Activated CD4-positive, alpha-beta T cell treated with anti-CD3 and anti-CD28 coated beads, Interleukin-2, amount 50 U/mL, for 24 hours (primary cell): ENCODE measurements at places on chromosomes 13 and 19.

DNA sequence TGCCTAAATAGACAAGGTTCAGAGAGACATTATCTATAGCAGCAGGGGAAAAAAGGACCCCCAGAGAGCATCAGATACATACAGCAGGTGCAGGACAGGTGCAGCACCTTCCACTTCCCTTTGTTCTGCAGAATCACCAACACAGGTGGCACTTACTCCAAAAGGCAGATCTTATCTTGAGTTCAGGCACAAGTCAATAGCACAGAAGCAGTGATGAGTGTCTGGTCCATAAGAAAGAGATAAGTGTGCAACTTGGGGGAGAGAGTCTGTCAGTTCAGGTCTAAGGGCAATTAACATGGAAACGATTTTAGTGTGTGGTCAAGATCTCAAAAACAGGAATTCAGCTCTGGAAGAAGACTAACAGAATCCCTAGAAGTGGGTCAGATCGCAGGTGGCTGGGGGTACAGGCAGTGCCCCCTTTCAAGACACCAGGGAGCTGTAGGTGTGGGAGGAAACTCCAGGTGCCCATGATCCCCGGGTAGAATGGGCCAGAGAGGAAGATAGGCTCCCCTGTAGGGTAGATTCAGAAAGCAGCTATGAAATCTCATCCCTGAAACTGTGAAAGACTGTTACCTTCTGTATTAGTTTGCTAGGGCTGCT lies 40.6 kb downstream of the TNFSF11 start:
- DNase-seq = no peak

- DNase-seq = no peak
These were observed 62.8 kb downstream of the WDFY2 start for GRCh38 chr13:51647067-51647466.

DNA sequence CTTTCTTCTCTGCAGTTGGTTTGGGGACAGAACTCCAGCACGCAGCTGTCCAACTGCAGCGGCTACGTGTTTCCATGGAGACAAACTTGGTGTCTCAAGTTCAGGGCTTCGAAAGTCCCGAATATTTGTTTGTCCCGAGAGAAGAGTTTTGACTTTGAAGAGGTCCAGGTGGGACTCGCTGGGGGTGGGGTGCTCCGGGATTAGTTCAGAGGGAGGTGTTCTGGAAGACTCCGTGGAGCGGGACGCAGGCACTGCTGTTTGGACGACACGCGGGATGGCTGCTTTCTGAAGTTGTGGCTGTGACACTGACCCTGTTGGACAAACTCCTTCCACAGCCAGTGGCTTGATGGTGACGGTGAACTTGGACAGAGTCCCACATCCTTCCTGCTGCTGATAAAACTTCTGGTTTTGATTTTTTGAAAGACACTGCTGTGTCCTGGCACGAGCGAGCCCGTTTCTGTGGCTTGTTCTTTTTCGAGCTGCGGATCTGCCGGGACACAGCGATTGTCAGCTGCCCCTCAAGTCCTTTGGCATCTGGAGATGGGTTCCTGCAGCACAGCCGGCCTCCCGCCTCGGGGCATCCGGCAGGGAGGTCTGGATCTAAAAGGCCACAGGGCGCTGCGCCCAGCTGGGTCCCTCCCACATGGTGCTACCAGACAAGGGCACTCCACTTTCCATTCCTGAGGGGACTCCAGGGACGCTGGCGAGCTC lies 15.9 kb upstream of the RANBP3 start:
- DNase-seq = no peak

DNA sequence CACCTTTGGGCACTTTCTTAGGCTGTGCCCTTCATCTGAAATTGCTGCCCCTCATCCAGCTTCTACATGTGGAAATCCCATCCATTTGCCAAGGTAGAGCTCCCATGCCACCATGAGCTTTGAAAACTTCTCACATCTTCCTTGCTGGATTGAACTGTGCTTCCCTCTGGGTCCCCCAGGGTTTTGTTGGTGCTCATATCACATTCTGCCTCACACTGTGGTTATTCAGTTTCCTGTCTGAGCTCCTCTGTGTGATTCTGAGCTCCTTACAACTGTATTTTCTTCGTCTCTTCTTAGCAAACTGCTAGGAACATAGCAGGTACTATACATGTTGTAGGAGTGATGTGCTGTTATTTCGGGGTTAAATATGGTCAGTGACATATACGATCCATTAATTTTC lies 74.9 kb upstream of the KL start:
- no peak for DNase-seq

GRCh38 chr13:29454931-29455481 lies 140.5 kb downstream of the SLC7A1 start:
- no peak for DNase-seq

- DNase-seq = peak; percentile 65
These were observed 36.3 kb downstream of the ELF1 start for GRCh38 chr13:40982772-40983171.

GRCh38 chr13:98060282-98060681 lies 82.6 kb upstream of the FARP1 start:
- no peak for DNase-seq

GRCh38 chr19:43371909-43372308 lies 18.4 kb downstream of the CD177 start:
- DNase-seq = no peak

DNA sequence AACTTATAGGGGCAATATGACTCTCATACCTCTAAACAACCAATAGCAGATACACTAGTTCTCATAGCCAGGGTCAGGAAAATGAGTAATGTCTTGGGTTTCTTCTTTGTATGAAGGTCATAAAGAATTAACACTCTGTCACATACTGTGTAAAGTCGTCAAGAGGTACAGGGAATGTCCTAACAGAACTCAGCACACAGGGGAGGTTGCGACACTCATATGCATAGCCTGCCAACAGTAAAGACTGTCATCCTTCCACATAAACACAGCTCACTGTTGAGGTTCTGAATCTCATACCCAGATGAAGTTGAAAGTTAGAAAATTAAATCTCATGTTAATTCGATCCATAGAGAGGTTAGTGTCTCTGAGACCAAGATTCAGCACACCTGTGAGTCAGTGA lies 34.2 kb upstream of the ZNF254 start:
- no peak for DNase-seq

GRCh38 chr19:54002495-54003315 lies 11.3 kb downstream of the CACNG6 start:
- DNase-seq = no peak

GRCh38 chr19:57682226-57682766 lies 519 bp downstream of the ZNF551 start:
- DNase-seq = no peak

GRCh38 chr19:10812902-10813404 lies 23.1 kb downstream of the TMED1 start:
- no peak for DNase-seq

GRCh38 chr13:97018029-97018819 lies 23.9 kb upstream of the OXGR1 start:
- DNase-seq = peak; percentile 26

DNA sequence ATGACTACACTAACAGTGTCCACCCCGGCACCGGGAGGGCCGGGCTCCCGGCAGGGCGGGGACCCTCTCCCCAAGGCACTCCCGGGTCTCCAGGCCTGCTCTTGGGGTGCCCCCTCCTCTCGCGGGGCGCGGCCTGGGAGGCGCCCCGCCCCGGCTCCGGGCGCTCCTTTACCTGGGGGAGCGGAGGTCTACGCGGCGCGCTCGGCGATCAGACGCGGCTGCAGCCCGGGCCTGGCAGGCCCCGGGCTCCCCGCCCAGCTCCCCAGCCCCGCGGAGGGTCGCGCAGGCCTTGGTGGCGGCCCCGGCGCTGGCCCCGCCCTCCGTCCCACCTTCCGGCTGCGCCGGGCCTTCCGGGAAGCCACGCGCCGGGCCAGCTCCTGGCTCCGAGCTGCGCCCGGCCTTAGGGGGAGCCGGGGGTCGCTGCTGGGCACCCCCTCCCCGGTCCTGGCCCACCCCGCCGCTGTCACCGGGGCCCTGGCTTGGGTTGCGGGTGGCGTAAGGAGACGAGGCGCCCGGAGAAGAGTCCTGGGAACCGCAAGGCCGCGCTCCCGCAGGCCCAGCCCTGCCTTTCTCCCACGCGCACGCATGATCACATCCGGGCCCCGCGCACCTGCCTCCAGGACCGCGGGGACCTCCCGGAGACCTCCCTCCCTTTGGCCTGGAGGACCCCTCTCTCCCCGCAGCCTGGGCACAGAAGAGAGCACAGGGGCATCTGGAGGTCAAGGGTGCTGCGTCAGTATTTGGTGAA lies at the start of gene C19orf12:
TSS of gene C19orf12 (minus strand) at position 309 of the 748 bp plus-strand sequence. CDS start 6,848 bp downstream, outside the sequence.
- DNase-seq = peak; percentile 54

DNA sequence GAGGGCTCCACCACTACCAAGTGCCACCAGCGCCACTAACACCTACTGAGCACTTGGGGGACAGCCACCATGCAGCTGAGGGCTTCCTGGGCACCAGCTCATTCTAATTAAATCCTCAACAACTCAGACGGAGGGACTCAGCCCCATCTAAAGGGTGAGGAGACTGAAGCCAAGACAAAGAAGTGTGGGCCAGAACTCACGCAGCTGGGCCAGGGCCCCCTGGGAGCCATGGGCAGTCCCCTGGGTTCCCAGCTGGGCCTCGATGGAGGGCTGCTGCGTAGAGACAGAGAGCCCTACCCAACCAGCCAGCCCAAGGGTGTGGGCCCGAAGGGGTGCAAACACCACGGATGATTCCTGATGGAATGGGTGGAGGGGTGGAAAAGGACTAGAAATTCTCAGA lies 12.8 kb upstream of the PRKD2 start:
- no peak for DNase-seq

DNA sequence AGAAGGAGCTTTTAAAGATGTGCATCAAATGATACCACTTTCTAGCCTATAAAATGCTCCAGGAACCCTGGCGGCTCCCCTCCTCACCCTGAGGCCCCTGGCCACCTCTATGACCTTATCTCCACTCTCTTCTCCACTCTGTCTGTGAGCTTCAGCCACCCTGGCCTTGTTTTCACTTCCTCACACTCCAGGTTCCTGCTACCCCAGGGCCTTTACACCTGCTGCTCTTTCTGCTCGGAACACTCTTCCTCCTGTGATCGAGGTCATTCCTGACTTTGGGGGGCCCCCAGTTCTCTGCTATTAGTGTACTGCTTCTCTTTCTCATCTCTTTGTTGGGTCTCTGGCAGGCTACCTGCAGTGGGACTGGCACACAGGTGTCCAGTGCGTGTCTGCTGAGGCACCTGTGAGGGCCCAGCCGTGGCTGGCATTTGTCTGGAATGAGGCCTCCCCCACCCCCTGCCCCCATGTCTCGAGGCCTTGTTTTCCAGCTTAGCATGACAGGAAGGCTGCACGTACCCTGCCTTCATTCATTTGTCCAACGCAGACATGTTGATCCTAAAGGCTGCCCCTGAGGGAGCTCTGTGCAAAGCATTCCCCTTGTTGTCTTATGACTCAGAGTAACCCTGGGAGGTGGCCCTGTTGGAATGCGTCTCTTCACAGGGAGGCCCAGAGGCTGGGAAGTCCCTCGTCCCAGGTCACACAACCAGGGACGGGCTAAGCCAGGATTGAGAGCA lies 2.3 kb downstream of the DDA1 start:
- DNase-seq = no peak

- no peak for DNase-seq
These were observed 12.5 kb downstream of the POLR1D start for GRCh38 chr13:27634231-27634630.

DNA sequence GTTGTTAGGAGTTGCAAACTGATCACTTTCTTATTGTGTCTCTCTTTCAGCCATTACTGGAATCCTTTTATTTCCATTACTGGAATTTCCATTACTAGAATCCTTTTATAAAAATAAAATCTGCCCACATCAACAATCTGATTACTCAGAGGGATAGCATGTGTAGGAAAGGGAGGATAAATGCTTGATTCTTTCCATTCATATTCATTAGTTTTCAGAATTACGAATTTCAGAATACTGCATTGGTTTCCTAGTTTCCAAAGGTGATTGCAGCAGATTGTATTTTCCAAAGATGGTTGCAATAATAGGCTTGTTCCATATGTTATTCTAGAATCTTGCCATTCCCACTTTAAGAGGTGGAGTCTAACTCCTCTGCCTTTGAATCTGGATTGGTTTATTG lies 37.1 kb downstream of the ZNF146 start:
- DNase-seq = no peak

- no peak for DNase-seq
These were observed 197.8 kb downstream of the TEX29 start for GRCh38 chr13:111518161-111518792.

DNA sequence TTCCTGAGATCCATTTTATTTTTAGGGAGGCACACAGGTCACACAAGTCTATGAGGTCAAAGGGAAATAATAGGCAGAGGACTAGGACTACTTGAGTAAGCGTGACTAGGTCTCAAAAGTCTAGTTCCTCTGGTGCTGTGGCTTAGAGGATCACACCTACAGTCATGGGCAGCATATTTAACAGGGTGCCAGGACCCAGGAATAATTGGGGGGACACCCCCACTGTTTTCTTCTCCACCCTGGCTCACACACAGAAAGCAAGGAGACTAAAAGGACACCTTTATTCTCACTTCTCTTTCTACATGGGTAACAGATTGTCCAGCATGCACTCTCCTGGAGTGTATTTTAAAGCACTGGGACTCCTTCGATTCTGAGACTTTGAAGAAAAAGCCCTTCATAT lies 26.2 kb downstream of the OXGR1 start:
- DNase-seq = no peak

DNA sequence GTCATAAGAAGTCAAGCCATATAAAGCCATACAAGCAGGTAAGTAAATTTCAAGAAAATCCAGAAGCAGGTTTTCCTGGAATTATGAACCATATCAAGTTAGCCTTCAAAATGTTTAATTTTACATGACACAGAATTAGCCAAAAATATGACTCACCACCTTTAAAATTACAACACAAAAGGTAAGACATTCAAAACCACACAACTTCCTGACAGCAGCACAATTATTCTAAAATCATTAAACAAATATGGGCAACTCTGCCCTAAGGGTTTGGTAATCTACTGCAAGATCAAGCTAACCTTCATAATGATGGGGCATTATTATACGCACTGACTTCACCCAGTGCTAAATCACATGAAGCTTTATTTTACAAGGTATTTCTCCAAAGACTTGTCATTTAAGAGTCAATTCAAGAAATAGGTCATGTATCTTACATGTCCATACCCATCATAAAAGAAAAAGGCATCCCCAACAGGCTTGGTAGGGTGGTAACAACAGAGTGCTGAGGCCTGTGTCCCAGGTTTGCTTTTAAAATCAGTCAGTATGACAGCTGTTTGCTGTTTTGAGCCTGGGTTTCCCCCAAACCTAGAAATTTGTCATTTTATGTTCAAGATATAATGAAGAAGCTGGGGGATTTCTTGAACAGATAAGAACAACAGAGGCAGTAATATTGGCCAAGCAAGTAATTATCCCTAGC lies 15.2 kb downstream of the RCBTB1 start:
- no peak for DNase-seq

GRCh38 chr19:49890349-49891311 lies 6.1 kb downstream of the IL4I1 start:
- DNase-seq = no peak

GRCh38 chr19:41714598-41714997 lies 6.2 kb downstream of the CEACAM5 start:
- DNase-seq = no peak

- DNase-seq = no peak
These were observed 1.6 kb downstream of the FAM83E start for GRCh38 chr19:48613024-48613851.

GRCh38 chr19:37979547-37980082 lies 72.6 kb downstream of the SIPA1L3 start:
- no peak for DNase-seq
